ENCODE measurements at places on chromosomes 3 and 15.

DNA sequence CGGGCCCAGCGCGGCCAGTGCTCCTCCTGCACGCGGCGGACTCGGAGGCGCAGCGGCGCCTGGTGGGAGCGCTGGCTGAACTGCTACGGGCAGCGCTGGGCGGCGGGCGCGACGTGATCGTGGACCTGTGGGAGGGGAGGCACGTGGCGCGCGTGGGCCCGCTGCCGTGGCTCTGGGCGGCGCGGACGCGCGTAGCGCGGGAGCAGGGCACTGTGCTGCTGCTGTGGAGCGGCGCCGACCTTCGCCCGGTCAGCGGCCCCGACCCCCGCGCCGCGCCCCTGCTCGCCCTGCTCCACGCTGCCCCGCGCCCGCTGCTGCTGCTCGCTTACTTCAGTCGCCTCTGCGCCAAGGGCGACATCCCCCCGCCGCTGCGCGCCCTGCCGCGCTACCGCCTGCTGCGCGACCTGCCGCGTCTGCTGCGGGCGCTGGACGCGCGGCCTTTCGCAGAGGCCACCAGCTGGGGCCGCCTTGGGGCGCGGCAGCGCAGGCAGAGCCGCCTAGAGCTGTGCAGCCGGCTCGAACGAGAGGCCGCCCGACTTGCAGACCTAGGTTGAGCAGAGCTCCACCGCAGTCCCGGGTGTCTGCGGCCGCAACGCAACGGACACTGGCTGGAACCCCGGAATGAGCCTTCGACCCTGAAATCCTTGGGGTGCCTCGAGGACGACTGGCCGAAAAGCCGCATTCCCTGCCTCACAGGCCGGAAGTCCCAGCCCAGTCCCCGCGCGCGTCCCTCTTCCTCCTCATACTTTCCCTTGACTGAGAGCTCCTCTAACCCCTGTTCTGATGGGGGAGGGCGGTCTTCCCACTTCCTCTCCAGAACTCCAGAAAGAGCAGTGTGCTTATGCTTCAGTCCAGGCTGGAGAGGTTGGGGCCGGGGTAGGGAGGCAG lies 1.4 kb upstream of the IL17RC start:
- DNase-seq = no peak

DNA sequence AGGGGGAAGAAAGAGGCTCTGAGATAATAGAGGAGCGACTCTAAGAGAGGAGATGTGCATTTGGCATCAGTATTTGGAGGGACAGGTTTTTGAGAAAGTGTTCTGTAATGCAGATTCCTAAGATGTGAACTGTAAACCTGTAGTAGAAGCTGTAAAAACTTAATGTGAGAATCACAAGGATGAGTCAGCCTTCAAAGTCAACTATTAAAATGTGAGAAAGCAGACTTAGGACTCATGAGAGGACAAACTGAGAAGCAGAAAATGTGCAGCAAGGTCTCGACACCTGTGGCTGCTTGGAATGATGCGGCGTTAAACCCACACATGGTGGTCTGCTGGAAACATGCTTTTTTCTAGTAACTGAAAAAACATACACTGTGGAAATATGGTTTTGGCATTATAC lies 36.0 kb downstream of the USP13 start:
- DNase-seq = no peak

DNA sequence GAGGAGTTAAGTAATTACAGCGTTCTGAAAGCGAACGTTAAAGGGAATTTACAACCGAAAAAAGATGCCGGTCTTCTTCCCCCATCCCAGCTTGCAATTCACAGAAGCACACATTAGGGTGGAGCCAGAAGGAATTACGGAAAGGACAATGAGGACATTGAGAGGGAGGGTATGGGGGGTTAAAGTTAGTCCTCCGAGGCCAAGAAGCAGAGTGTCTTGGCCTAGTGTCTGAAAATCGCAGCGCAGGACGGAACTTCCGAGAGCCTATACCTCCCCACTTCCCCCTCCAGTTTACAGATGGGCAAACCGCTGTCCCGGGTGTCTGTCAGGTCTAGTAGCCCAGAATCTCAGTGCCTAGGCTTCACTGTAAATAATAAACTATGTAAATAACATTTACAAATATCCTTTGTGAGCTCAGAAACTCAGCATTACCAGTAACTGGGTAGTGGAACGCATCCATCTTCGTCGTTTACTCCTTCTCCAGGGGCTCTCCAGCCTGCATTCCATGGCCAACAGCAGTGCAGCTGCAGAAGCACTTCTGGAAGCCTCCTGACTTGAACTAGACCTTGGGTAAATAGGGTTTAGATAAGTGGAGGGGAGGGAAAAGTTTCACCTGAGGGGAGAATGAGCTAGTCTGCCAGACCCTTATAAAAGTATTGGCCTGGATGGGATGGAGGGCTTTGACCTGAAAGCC lies 922 bp downstream of the ADPRH start:
- no peak for DNase-seq

DNA sequence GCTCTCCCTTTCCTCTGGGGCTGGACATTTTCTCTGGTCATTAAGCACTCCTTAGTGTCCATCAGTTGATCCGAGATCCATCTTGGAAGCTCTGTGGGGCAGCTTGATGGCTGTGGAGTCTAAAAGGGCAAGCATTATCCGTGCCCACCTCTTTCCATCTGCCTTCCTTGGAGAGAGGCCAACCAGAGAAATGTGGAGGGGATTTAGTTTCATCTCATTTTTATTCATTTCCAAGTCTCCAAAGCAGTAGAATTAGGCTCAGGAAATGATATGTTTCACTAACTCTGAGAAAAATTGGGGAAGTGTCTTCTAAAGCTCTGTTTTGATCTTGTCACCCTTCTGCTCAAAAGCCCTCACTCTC lies 95.9 kb upstream of the KLHL25 start:
- peak; percentile 55 for DNase-seq

- DNase-seq = peak; percentile 30
Measured at GRCh38 chr3:134795746-134796280, 753 bp downstream of the EPHB1 start.

- no peak for DNase-seq
Measured at GRCh38 chr3:64489361-64490044, 198.3 kb downstream of the ADAMTS9 start.

All from NCI-H1694 treated with DMSO at 0.1 percent for 48 hours (cell line).